ENCODE measurements at places on chromosomes 7 and 10.

GRCh38 chr7:148662646-148663045 is 36.1 kb upstream of the CUL1 start:
- no peak for DNase-seq

GRCh38 chr7:69434398-69434815 is 163.9 kb upstream of the AUTS2 start:
- no peak for DNase-seq

DNA sequence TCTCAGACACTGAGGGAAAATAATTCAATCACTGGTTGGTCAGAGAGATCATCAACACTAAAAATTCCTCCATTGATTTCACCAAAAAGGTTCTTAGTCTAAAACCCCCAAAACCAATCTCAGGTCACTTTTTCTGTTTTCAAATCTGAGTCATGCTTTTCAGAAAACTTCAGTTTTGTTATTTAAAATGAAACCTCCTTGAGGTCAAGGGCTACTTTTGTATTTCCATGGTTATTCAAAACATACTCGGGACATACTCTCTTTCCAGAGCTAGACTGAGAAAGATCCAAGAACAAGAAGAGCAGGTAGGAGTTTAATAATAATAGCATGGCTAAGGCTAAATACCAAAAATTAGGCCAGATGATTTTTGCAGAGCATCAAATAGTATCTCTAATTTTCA is 152.8 kb downstream of the SDHAF3 start:
- DNase-seq = no peak

GRCh38 chr7:40885503-40885902 is 750.7 kb downstream of the SUGCT start:
- no peak for DNase-seq

- DNase-seq = no peak
Observed at GRCh38 chr7:117323305-117323850, 520 bp upstream of the WNT2 start.

GRCh38 chr10:60944058-60944909 is at the start of gene RHOBTB1:
Gene RHOBTB1, minus strand, starts transcription at chr10:60944185. Its CDS starts 32,643 bp downstream, at chr10:60911542.
- DNase-seq = peak; percentile 25

DNA sequence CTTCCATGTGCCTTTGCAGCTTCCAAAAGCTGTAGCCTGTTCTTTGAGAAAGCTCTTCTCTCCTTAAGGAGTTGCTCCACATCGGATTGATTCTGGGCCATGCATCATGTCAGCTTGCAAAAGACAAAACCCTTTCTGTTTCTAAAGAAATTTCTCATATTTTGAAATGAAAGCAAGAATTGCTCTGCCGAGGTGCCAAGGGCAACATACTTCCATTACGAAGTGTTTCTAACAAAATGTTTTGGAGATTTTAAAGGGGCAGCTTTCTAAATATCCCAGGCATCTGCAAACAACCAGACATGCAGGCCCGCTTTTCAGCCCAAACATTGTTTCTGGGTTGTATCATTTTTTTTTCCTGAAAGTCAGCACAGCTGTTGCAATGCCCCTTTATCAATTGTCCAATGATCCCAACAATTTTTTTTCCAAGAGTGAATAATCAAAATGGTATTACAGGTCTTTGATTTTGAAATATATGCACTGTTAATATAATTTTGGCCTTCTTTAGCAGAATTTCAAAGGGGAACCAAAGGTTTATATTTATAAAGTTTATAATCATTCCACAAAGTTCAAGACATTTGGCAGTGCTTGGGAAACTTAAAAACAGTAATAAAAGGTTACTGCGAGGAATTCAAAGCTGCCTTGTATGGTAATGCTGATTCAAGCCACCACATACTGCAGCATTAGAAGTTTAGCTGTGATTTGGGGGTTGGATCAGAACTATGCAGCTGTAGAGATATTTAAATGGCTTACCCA is 61.0 kb downstream of the TES start:
- DNase-seq = no peak

DNA sequence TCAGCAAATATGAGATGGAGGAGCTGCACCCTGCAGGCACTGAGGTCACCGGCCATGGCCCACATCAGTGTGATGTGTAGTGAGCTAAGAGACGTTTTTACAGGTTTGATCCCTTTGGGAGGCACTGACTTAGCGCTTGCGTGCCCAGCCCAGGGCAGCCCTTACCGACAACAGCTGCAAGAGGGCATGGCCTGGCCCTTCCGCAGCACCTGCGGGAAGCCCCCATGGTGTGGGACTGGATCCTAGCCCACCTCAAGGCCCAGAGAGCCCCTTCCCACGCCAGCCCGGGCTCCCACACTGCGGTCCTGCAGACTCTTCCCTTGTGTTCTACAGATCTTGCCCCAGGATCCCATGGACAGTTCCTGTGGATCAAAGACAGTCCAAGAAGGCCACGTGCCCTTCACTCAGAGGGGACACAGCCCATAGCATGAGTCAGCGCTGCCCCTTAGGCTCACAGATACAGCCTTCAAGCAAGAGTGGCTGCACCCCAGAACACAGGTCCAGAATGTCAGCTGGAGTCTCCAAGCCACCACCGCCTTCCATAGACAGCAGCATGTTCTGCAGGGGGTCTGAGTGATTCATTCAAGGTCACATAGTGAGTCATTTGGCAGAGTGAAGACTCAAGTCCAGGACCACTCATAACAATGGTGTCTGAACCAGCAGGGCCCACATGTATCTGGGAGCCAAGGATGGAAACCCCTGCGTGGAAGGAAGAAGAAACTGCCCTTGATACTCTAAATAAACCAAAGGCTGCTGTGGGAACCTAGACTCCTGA is 25.4 kb downstream of the TLL2 start:
- DNase-seq = no peak

DNA sequence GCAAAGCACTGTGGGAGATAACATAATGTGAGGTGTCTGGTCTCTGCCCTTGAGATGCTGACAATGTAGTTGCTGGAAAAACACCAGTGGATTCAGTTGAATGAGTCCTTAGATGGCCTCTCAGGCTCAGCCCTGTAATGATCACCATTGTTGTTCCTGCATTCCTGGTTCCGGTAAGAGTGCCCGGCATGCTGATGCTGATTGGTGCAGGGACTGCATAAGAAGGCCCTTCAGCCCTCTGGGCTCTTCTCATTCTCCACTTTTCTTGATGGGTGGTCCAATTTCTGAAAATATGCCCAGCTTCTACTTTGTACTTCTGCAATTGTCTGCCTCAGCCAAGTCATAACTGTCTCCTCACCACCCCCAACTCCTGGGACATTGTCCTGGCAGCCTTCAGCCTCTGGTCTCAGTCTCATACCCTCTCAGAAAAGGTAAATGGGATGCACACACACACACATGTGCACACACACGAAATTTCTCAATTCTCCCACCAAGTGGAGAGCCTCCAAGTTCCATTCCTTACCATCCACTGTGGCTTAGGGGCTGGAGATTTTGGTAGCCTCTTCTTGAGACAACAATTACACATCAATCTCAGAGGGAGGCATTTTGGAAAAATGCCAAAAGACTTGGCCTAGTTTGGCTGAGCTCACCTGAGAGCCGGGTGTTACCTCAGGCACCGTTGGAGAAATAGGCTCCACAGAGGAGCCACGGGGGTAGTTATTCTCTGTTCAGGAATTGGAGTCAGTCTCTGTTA is 314.9 kb downstream of the RPS24 start:
- DNase-seq = no peak

DNA sequence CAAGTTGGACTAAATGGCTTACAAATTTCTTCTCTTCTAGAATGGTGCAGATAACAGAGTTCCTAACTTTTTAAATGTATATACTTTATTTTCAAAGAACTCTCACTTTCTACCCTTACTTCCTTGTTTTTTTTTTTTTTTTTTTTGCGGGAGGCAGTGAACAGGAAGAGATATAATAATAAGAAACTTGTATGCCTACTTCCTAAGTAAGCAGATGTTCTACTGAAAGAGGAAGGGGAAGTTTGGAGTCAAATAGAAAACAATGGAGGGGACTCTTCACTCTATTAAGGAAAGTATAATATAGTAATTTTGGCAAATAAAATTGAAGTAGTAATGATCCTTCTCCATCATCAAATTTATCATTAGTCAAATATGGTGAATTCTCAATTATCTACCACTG is 754.0 kb downstream of the KCNMA1 start:
- DNase-seq = no peak

DNA sequence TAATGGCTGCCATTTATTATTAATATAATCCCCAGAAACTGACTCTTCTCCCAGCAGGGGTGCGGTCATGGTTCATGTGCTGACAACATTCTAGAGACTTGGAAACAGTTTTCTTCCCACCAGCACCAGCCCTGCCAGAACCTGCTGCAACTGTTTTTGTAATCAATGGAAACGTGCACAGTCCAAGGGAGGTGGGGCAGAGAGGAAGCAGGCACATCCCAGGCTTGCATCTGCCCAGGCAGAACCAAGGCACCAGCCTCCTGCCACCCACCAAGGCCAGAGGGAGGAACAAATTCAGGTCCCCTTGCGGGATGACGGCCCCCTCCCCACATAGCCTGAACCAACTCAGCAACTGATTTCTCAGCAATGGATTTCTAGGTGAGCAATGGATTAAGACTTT is 119.0 kb downstream of the OAT start:
- no peak for DNase-seq

DNA sequence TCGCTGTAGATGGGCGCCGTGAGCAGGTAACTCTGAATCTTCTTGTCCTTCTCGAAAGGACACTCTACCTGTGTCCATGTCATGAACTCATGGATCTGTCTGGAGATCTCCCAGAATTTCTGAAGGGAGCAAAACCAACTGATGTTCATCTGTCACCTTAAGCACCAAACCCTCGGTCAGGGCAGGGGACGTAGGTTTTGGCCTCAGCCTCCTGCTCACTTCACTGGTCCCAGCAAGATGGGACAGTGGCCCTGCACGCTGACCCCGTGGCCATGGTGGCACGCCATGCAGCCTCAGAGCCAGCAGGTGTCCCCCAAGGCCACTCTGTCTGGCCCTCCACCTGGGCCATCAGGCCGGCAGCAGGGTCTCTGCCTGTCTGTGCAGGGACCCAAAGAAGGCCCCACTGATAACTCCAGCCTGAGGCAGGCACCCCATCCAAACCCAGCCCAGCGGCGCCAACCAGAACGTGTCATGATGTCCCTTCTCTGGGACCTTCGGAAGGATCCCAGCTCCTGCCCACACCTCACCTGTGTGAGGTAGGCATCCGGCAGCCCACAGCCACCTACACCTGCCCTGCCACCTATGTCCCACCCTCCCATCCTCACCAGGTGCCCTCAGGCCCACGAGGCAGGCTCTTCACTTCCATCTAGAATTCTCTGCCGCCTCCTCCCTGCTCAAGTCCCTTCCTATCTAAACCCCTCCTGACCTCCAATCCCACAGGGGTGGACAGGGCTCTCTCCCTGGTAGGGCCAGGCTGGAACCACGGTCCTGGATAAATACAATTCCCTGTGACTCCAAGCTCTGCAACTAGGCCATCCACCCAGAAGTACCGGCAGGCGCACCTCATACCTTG is 59.0 kb downstream of the CSGALNACT2 start:
- no peak for DNase-seq

DNA sequence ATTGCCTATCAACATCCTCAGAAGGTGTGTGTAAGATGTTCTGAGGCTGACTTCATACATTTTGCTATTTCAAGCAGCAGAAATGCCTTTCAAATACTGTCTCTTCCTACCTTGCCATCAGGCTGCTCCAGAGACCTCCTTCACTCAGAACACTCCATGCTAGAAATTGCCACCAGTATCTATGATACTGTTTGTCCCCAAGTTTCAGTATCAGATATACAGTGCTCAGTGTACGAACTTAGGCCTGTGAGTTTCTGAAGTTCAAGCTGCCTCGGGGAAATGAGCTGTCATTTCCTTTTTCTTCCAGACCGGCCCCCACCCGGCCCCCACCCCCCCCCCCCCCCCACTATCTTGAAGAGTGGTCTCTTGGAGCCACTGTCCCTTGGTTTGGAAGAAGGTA is 373.4 kb upstream of the CHRM2 start:
- DNase-seq = no peak
